ENCODE measurements at places on chromosomes 11 and 22.

DNA sequence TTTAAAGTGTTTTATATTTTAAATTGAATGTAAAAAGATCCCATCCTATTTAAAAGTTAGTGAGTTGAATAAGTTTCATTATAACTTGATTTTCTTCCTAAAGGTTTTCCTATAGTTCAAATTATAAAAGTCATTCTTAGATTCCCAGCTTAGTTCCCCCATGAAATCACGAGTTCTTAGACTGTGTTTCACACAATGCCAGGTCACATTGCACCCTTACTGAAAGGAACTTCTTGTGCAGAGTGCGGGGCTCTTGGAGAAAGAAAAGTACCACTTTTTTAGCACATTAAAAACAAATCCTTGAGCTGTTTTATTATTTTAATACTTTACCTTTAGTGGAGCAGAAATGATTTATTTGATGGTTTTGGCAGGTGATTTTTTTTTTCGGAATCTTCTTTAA lies 15.6 kb downstream of the GRAP2 start:
- no peak for DNase-seq

- DNase-seq: no peak
Observed at GRCh38 chr11:8032122-8032521, 45.0 kb downstream of the EIF3F start.

GRCh38 chr11:47208628-47209027 lies 6.1 kb upstream of the DDB2 start:
- no peak for DNase-seq

DNA sequence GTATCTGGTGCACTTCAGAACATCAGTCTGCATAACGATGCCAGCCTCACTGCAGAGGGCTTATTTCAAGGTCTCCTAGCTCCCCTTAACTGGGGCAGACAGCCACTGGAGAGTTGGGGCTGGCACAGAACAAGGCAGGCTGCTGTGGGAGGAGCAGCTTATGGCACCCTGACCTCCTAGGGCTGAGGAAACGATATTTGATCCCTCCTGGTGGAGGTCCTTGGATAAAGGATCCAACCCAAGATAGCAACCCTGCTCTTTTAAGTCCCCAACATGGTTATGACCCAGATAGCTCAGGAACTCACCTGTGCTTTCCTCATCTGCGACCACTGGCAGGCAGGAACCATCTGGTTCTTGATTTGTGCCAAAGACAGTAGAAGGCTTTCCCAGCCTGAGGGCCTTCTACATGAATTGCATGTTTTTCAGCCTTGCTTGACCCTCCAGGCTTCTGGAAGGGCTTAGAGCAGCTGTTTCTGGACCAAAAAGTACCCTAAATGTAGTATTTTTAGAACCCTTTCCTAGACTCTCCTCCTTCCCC lies 2.8 kb downstream of the TMEM109 start:
- DNase-seq: no peak

- DNase-seq: no peak
Observed at GRCh38 chr11:27857588-27857987, 157.3 kb upstream of the BDNF start.

DNA sequence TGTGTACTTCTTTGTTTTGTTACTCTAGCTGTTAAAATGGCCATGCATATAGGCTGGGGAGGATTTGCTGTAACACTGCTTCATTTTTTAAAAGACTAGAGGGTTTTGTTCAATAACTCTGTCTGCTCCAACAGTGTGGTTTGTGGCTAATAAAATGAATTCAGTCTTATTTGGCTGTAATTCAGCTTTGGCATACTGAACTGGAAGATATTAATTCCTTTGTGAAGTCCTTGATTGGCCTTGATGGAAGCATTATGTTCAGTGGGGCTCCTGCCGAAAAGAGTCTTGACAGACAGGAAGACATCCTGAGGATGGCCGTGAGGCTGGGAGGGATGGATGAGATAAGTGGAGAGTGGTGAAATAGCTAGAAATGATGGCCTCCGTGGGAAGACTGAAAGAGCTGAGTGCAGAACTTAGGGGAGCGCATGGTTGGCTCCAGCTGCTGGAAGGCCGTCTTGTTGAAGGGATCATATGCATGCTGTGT lies 44.8 kb upstream of the MYO18B start:
- no peak for DNase-seq

DNA sequence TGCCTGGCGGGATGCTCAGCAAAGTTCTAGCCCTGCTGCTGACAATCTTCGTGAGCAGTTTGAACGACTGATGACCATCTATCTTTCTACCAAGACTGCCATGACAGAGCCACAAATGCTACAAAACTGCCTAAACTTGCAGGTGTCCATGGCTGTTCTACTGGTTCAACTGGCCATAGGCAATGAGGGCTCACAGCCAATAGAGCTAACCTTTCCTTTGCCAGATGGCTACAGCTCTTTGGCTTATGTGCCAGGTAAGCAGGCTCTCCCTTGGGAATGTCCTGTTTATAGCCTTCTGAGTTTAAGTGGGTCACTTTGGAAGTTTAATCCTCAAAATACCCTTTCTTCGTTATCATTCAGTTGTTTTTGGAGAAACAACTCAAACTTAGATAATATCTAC lies 20.1 kb downstream of the UBE4A start:
- DNase-seq: no peak

GRCh38 chr22:48226026-48227013 lies 1463.9 kb downstream of the TBC1D22A start:
- DNase-seq: no peak

DNA sequence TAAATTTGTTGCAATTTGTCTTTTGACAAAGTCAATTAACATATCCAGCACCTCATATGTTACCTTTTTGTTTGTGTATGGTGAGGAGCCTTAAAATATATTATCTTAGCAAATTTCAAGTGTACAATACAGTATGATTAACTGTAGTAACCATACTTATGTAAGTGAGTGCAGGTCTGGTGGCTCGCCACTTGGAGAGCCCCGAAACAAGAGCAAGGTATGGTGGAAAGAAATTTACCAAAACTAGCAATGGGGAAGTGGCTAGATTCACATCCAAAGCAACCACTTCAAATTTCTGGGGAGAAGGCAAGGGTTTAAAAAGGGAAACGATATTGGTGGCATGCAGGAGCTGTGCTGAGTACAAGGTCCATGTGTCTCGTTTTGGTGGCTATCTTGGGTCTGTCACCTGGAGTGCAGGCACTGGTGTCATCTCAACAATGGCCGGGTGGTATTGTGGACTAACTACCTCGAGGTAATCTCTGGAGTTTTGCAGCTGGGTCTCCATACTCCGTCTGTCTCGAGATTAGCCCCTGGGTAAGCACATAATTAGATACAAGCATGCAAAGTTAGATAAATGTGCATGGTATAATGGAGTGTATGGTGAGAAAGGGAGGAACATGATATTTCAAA lies 8.2 kb upstream of the FNBP4 start:
- no peak for DNase-seq

DNA sequence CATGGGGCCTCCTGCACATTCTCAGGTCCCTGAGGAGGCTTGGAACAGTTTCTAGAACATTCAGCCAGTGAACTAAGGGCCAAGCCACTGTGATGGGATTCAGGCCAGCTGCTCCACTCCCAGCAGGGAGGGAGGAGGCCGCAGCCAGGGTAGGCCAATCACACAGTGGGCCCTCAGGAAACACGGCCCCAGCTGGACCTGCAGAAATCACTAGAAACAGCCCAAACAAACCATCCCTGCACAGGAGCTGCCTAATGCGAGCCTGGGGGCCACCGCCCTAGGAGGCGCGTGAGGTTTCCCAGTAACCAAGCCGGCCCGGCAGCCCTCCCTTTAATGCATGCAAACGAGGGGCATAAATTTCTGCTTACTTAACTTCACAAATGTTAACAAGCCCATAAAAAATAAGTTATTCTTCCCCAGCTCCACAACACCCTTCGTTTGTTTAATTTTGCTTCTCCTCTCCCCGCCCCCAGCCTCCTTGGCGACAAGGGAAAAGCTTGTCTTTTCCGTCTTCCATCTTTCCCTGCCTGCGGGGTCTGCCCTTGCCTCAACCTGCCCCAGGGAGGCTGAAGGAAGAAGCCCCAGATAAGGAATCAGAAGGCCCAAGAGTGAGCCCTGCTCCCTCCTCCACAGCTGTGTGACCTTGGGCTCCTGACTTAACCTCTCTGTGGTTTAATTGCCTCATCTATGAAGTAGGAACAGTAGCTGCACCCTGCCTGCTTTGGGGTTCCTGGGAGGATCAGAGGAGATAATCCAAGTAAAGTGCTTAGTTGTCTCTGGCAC lies 25.7 kb downstream of the ELFN2 start:
- peak; percentile 34 for DNase-seq

DNA sequence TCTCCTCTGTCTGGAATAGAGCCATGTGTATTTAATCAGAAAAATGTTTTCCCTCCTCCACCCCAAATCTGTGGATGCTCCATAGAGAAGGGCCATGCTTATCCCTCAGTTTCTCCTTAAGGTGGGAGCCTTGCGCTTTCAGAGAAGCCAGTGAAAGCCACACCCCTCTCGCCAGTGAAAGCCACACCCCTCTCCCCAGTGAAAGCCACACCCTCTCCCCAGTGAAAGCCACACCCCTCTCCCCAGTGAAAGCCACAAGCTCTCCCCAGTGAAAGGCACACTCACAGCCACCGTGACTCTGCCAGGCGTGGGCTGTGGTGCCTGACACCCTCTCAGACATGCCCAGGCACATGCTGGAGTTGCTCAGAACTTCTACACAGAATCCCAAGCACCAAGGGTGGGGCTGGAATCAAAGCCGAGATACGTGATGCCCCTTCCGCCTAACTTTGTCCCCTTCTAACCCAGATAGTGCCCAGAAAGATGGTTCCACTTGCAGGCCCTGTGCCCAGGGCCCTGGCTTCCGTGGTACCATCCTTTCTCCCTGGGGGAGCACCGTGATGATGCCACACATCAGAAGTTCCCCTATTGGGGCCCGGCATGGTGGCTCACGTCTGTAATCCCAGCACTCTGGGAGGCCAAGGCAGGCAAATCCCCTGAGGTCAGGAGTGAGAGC lies 16.5 kb upstream of the PRR5 start:
- DNase-seq: no peak

DNA sequence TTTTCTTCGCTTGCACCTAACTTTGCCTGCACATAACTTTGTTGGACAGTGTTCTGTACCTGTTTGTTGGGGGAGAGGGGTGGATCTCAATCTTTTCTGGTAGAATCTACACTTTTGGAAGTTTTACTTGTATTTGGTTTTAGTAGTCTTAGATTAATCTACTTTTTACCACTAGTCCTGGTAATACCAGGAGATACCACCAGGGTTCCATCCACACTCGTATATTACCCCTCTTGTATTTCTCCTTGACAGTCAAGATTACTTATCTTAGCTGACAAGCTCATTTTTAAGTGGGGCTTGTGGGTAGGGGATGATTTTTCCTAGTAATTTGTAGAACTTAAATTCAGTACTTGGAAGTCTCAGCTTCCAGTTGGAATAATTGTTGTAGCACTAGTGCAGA lies 37.3 kb upstream of the TECTA start:
- DNase-seq: no peak

- no peak for DNase-seq
Observed at GRCh38 chr11:45444796-45445195, 158.7 kb upstream of the SYT13 start.
